ENCODE measurements at places on chromosomes 11 and 22. TPM values are rescaled to one million over a fixed set of nuclear protein-coding genes. Genes with fewer than 3 reads are reported as not detected.

The BTG4 gene
- not detected for total RNA-seq

The ACTN3 gene
- total RNA-seq = not detected

The OR6A2 gene
- total RNA-seq = 2.3 TPM

DNA sequence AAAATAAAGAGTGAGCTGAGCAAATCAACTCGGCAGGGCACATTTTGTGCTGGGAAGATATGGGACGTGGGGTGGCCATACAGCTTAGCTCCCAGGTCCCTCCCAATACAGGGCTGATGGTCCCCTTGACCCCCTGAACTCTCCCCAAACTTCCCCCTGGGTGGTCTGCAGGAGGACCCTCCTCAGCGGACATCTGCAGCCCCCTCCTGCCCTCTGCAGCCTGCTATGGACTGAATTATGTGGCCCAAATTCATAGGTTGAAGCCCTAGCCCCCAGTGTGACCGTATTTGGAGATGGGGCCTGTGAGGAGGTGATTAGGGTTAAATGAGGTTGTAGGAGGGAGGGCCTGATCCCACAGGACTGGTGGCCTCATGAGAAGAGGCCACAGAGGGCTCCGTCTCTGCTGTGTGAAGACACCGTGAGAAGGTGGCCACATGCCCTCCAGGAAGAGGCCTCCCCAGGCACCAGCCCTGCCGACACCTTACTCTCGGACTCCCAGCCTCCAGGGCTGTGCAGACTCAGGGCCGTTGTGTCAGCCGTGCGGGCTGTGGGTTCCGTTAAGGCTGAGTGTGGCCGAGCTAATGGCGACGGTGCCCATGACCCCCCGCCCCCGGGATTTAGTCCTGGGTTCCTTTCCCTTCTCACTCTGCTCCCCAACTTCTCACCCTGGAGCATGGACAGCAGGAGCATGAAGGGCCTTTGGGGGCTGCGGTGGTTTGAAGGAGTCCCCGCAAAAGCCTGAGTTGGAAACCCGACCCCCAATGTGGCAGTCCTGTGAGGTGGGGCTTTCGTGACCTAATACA lies 1042.8 kb downstream of the BRD1 start:
- no peak for DNase-seq

DNA sequence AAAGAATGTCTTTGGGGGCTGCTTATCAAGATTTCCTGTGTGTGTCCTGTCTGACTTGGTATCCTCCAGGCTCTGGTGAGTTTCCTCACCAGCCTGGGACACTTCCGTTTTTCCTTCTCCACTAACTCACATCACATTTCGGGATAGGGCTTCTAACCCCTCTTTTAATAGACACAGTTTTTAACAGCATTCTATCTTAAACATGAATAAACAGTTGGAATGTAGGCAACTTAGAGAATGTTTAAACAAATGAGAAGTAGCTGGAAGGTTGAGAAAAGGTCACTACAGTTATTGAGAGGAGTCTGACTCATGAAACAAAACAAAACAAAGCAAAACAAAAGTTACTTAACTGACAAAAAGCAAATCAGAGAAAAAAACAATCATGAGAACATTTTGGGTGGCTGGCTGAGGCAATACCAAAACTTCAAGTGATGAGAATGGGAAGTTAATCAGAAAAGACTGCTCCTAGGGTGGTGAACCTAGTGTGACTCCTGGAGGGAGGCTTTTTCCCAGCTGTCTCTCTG lies 64.7 kb upstream of the CTSC start:
- DNase-seq = no peak

GRCh38 chr11:77806993-77807392 lies 13.5 kb downstream of the RSF1 start:
- DNase-seq = no peak

GRCh38 chr11:33624083-33624482 lies 76.5 kb downstream of the C11orf91 start:
- no peak for DNase-seq

DNA sequence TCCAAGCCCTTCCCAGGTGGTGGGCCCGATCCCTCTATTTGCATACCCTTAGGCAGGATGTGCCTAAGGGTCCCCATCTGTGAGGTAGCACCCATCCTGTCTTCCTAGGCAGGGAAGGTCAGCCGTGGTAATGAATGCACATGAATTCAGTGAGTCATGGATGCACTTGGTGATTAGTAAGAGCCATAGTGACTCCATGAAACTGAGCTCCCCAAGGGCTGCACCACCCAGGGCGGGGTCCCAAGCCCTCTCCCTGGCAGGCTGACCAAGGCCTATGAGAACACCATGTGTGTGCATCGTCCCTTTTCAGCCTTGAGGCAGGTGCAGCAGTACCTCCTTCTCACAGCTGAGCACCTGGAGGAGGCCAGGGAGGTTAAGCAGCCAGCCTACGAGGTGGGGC lies 15.6 kb upstream of the SUSD2 start:
- no peak for DNase-seq

GRCh38 chr22:28955817-28956216 lies 72.4 kb downstream of the ZNRF3 start:
- no peak for DNase-seq

DNA sequence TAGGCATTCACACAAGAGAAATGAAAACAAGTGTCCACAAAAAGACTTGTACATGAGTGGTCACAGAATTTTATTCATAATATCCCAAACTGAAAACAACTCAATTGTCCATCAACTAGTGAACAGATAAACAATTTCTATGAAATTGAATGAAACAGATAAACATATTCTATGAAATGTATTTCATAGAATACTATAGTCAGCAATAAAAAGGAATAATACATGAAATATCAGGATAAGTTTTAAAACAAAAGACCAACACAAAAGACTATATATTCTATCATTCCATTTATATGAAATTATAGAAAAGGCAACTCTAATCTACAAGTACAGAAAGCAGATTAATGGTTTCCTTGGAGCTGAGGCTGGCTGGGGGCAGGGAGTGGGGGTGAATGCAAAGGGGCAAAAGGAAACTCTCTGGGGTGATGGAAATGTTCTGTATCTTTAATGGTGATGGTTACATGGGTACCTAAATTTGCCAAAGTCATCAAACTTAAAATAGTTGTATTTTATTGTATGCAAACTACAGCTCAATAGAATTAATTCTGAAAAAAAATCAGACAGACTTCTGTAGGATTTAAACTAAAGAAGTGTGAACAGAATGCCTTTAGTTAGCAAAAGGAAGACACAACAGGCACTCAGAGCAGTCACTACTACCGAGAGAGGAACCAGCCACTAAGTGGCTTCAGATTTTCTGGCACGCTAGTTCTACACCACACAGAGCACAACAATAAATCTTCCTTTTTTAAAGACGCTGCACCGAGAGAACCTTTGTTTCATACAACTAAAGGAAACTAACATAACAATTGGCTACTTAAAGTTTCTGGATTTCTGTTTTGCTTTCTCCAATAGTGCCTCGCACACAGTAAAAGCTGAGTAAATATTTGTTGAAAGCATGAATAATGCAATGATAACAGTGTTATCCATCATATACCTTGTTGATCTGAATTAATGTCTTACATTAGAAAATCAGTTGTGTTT lies 15.4 kb downstream of the CCDC34 start:
- no peak for DNase-seq

DNA sequence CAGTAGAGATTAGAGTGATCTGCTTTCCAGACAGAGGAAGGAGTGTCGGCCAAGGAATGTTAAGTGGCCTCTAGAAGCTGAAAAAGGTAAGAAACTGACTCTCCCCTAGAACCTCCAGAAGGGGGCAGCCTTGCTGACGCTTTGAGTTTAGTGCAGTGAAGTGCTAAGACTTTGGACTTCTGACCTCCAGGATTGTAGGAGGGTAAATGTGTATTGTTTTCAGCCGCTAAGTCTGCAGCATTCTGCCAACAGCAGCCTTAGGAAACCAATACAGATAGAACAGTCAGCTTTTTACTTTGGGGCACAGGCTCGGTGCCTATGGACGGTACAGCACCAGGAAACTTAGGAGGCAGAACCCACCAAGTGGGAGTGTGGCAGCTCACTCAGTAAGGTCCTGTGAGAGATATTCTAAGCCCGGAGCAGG lies 3.6 kb upstream of the TBC1D22A start:
- DNase-seq = peak; percentile 76

DNA sequence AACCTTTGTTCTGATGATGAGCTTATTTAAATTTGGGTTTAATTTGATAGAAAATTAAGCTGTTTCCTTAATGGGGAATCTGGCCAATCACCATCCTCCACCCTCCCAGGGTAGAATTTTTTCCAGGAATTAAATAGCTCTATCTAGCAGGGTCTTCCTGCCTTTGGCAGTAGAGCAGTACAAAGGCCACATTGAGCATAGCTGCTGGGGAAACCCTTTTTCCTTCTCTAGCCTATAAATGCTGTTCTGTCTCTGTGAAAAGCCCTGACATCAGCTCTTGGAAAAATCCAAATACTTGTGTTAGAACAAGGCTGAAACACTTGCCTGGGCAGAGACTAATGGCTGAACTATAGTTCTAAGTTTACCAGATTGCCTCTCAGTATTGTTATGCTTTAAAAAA lies 55.1 kb downstream of the ARHGEF12 start:
- no peak for DNase-seq
